ENCODE measurements at places on chromosomes 11 and 22.

GRCh38 chr11:69005631-69006368 lies 7.2 kb downstream of the MRGPRF start:
- DNase-seq = no peak

GRCh38 chr11:128181088-128181480 lies 406.3 kb downstream of the ETS1 start:
- no peak for DNase-seq

DNA sequence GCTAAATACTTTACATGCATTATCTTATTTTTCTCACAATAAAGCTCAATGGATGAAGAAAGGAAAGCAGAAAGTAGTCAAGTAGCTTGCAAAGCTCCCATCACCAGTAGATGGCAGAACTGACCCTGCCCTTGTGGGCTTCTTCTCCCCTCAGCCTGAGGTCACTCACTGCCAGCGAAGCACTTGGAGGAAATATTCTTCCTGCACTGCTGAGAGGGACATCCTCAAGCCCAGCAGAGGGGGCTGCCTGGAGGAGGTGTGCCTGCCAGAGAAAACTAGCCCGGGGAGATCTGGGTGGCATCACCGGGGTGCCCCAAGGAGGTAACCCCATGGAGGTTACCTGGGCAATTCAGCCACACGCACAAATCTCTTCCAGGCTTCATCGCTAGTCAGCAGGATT lies 6.6 kb downstream of the APOL4 start:
- DNase-seq = peak; percentile 50

- DNase-seq = no peak
Observed at GRCh38 chr11:4184163-4184916, 89.7 kb downstream of the RRM1 start.

DNA sequence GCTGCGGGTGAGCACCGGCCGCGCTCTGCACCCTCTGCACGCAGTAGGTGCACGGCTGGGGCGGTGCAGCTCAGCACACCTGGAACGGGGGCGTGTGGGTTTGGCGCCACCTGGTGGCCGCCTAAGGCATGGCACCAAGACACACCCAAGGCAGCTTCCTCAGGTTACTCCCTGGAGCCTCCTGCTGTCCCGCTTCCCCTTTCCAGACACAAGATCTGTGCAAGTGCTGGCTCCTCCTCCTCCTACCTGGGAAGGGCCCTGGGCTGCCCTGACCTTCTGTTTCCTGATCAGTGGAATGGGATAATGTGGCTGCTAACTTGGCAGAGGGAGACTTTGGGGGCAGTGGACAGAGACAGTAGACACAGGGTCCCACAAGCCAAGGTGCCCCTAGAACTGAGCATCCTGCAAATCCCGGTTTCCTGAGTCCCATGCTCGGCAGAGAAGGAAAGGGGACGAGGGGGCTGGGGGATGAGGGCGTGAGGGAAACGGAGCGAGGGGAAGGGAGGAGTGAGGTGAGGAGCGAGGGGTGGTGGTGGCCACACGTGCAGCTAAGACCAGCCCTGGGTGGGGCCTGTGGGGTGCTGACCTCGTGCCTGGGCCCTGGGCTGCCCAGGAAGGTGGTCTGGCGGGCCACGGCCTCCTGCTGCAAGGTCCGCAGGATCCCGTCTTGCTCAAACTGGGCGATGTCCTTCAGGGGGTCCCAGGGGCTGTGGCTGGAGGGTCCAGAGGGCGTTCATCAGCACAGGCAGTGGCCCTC lies 34.8 kb upstream of the CARS1 start:
- peak; percentile 57 for DNase-seq

DNA sequence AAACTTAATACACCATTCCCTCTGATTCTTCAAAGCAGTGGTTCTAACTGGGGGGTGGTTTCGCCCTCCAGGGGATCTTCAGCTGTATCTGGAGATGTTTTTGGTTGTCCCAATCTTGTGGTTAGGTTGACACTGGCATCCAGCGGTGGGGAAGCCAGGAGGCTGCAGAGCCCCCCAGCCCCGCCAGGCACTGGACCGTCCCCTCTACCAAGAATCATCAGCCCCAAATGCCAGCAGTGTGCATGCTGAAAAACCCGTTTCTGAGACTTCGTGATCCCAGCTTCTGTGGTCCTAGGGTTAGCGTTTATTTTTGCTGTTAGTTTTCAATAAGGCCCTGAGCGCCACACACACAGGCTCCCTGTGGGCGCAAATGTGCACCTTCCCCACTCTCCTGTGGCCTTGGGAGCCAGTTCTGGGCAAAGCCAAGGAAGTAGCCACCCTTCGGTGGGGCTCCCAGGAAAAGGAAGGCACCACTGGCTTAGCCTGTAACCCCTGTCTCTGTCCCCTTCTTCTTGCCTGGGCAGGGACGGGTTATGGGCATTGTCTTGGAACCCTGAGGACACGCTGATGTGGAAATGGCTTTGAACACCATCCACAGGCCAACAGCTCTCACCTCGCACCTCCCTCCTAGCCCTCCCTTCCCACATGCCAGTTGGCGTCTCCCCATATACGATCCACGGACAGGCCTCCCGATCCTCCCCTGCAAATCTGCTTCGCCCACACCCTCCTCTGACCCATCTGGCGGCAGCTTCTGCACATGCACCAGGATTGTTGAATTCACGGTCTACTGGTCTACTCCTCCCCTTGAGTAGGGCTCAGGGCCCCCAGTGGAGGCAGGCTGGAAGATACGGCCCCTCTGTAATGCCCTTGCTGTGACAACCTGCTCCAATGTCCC lies 71.4 kb upstream of the CCND1 start:
- no peak for DNase-seq

GRCh38 chr11:116776522-116776984 lies 3.8 kb upstream of the BUD13 start:
- no peak for DNase-seq

DNA sequence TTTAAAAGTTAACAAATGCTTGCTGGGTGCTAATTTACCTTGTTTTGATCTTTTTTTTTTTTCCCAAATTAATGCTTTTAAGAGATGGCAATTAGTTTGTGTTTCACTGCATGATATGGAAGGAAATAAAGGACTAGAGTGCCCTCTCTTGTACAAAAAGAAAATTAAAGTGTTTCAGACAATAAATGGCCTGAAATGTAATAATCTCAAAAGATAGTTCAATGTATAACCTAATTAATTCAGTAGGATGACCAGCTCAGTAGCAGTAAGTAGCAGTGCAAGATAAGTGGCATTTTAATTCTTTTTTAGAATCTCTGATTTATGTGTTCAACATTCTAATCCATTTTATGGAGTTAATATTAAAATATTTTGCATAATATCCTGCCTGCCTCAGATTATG lies 39.9 kb upstream of the MYO18B start:
- no peak for DNase-seq

DNA sequence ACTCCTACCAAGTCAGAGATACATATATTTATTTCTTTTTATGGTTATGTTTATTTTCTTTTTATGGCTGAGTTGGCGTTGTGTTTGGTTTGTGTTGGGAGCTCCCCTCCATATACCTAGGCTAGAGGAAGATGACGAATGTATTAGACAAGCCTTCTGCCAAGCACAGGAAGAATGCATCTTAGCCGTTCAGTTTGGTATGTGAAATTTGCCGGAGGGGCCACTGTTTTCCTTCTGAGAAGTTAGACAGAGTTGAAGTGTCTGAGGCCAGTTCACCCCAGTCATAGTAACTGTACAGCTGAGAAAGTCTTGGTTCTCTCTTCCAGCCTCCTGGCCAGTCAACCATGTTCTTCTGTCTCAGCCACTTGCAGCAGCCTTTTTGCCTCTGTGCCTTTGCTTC lies 29.8 kb downstream of the TEAD1 start:
- DNase-seq = no peak

DNA sequence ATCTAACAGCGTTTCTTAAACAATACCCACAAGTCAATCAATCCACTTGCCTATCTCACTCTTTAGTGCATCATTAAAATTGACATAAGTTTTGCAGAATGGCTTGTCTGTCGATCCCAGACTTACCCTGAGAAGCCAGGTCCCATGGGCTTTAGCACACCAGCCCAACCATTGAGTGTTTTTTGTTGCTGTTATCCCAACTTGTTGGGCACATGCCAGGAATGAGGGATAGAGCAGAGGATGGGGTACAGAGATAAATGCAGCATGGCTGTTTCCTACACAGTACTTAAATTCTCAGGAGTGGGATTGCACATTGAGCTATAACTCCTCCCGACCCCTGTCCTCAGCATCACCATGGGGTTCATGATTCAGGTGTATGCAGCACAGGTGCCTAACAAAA lies 64.2 kb upstream of the RASSF10 start:
- no peak for DNase-seq

DNA sequence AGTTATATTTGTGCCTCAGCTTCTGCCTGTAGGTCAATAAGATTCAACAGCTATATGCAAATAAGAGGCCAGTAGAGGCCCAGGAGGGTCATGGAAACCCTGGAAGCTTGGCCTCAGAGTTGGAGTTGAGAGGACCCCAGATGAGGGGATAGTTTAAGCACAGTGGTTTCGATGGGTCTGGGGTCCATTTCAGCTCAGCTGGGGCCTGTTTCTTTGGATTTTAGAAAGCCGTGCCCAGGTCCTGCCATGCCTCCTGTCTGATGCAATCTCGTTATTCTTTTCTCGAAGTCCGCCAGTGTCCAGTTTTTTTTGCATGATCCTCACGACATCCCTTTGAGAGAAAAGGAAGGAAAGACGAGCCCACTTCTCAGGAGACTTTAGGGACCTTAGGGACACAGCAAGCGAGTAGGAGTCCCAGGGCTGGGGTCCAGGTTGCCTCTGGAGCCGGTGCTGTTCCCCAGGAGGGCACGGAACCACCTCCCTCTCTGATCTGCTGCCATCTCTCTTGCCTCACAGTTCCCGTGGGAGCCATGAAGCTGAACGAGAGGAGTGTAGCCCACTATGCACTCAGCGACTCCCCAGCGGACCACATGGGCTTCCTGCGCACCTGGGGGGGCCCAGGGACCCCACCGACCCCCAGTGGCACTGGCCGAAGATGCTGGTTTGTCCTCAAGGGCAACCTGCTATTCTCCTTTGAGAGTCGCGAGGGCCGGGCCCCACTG lies 2.6 kb upstream of the SMDT1 start:
- DNase-seq = no peak

GRCh38 chr11:129215506-129216245 lies 23.6 kb upstream of the ARHGAP32 start:
- DNase-seq = no peak

GRCh38 chr22:50301581-50301991 lies 5.9 kb downstream of the PLXNB2 start:
- no peak for DNase-seq

- DNase-seq = no peak
Observed at GRCh38 chr22:29141078-29141688, 64.5 kb upstream of the EMID1 start.

- no peak for DNase-seq
Observed at GRCh38 chr11:122046846-122047245, 69.2 kb downstream of the BLID start.

DNA sequence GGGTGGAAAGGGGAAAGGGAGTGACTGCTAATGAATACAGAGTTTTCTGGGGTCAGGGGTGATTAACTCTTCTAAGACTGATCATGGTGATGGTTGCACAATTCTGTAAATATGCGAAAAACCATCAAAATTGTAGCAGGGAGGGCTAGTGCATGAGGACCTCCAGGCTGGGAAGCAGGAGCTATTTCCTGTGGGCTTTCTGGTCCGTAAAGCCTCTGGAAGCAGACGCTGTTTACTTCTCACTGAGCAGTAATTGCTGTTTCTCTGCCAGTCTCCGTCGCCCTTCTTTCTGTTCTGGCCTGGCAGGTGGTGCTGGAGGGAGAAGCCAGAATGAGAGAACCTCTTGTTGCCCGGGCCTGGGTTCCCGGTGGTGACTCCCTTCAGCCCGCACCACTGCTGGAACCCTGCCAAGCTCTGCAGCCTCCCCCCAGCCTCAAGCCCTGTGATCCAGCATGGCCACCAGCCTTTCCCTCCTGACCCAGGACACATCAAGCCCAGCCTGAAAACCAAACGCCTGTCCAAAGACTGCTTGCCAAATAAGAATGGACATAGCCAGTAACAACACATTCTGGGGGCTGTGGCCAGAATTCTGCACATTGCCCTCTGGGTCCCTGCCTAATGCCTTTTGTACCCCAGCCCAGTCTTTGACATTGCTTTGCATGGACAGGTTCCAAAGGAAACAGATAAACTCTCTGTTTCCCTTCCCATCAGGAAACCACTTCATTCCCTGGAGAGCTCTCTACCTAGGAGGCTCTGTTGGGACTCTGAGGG lies 201.0 kb upstream of the NAV2 start:
- DNase-seq = no peak

- no peak for DNase-seq
Observed at GRCh38 chr11:68545796-68546195, 85.2 kb downstream of the PPP6R3 start.

- DNase-seq = no peak
Observed at GRCh38 chr11:105023003-105023402, at the start of gene CASP5. TSS of gene CASP5 (minus strand) at chr11:105023168. CDS start at chr11:105023136, 32 bp downstream.

DNA sequence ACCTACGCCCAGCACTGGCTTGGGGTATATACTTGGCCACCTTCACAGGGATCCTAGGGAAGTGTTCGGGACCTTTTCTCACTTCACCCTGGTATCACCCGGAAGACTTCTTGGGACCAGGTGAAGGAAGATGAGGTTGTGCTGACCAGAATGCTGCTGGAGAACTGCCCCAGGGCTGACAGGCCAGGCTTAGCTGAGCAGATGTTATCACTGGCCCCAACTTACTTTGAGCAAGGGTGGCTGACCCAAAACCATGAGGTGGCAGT lies 4.5 kb downstream of the FTH1 start:
- DNase-seq = no peak

DNA sequence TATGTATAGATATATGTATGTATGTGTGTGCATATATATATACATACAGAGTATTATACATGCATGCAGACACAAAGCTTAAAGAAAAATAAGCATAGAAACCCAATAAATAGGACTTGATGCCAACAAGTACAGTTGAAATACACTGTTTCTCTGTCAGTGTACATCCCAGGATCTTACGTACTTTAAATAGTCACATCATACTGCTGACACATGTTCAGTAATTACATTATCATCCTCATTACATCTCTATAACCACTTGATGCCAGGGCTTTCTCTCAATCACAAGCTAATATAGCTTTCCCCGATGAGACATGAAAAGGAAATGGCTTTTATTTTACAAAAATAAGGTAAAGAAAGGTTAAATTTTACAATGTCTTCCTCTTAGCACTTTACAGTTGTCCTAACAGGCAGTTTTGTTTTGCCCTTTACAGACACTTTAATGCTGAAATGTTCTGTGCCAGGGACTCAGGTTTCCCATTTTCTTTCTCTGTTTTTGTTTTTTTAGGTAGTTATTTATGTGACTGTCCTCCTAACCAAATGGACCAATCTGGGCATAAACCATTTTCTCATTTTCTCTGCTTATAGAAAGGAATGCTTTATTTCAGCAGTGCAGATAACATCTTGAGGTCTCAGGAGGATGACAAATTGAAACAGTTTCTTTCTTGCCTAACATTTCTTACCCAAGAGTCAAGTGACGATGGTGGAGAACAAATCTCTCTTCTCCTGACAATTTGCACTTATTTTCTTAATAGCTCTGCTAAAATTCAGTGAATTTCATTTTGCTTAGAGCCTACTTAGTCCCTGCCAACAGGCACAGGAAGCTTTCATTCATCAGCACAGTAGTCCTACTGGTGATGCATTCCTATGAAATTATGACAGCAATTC lies 350.2 kb downstream of the TTC28 start:
- no peak for DNase-seq

- DNase-seq = no peak
Observed at GRCh38 chr11:114201219-114201618, 95.0 kb upstream of the NNMT start.

GRCh38 chr11:107439586-107440167 lies 17.9 kb downstream of the CWF19L2 start:
- DNase-seq = no peak
